ENCODE measurements at places on chromosomes 1 and 21.

- DNase-seq: no peak
Measured at GRCh38 chr1:86380257-86380861, 15.8 kb downstream of the ODF2L start.

GRCh38 chr1:149962039-149962647 lies 25.5 kb upstream of the MTMR11 start:
- peak; percentile 76 for DNase-seq

- no peak for DNase-seq
Measured at GRCh38 chr1:46011121-46011695, 121.2 kb downstream of the PIK3R3 start.

DNA sequence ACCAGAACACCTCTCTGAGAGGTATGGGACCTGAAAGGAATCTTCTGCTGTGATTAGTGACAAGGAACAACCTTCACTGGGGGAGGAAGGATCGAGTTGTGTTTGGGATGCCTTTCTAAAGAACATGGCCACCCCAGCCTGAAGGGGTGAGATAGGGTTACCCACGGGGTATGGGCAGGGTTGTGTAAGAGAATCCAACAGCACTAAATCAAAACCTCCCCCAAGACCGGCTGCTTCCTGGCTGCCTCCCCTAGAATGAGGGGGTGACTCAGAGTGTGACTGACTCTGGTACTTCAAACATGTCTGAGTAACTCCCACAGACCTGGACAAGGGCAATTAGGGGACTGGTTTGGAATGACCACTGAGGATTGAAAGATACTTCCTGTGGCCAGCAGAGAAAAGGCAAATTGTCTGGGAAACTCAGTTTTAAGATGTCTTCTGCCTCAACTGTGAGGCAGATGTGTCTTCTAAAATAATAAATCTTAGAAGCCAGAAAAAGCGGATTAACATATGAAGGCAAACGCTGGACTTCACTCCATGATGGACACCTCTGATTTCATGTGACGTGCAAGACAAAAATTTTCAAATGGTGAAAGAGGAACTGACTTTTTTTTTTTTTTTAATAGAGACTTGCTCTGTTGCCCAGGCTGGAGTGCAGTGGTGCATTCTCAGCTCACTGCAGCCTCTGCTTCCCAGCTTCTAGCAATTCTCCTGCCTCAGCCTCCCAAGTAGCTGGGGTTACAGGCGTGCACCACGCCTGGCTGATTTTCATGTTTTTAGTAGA lies 6.7 kb upstream of the PTPN14 start:
- DNase-seq: no peak

- DNase-seq: no peak
Measured at GRCh38 chr1:112027696-112028095, 38.2 kb upstream of the KCND3 start.

DNA sequence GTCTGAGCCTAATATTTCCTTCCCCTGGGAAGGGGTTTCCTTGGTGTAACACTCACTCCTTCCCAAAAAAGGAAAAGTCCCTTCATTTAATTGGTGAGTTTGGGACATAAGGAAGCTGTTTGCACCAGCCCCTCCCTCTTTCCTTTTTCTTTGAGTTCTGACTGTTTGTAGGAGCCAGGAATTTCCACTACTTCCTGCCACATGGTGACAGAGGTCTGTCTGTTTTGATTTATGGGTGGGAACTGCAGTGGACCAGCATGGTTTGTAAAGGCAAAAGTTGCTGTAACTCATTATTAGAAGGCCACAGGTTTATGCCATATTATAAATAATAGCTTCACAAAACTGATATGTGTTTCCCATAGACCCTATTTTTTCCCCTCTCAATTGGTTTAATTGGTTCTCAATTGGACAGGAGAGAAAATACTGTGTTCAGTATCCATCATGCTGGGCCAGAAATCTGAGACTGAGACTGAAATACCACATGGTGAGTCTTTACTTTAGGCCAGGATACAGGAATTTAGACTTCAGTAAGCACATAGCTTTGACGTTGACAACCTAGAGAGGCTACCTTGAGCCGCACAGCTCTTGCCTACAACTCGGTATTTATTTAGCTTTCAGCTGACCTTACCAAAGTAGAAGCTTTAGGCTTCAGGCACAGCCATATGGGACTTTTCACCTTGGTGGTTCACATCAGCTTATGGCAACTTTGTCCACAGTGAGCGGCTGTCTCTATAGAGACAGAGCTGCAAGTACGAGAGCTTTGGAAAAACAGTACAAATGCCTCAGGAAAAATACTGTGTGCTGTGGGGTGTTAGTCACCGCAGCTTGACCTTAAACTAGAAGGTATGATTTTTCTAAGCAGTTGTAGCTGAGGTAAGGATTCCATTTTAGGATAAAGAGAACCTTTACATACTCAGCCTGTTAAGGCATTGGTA lies 40.0 kb upstream of the RGS7 start:
- DNase-seq: no peak

GRCh38 chr1:88655685-88656299 lies 28.3 kb upstream of the PKN2 start:
- DNase-seq: no peak

GRCh38 chr1:14517841-14518180 lies 80.7 kb upstream of the KAZN start:
- DNase-seq: no peak

- no peak for DNase-seq
Measured at GRCh38 chr1:113452921-113453770, 62.8 kb downstream of the MAGI3 start.

DNA sequence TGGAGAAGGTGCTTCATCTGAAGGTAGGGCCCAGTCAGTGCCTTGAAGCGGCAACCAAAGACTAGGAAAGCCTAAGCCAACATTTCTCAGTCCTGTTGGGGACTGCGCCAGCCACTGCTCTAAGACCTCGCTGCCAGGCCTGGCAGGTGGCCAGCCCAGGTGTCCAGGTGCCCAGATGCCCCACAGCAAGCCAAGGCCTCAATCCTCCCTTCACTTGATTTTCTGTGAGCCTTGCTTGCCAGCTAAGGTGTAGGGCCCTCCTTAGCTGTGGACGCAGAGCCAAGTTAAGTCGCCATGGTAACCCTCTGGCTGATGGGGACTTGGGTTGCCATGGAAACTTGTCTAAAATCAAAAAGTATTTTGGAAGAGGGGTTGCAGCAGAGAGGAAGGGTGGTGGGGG lies 135.0 kb downstream of the NAV1 start:
- DNase-seq: no peak

DNA sequence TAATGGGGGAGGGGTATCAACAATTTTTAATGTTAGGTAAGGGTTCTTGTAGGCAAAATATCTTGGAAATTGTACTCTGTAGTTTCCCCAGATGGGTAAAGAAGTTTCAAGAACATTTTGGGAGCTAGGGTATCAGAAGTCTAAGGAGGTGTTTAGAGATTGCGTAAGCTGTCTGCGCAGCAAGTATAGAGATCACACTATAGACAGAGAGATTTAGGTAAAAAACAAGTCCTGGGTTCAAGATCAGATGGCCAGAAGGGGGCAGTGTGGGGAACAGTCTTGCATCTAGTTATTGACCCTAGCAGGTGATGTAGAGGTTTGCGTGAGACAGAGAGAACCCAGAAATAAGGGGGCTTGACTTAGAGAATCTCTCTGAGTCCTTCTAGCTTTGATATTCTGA lies 80.8 kb downstream of the S1PR1 start:
- DNase-seq: no peak

DNA sequence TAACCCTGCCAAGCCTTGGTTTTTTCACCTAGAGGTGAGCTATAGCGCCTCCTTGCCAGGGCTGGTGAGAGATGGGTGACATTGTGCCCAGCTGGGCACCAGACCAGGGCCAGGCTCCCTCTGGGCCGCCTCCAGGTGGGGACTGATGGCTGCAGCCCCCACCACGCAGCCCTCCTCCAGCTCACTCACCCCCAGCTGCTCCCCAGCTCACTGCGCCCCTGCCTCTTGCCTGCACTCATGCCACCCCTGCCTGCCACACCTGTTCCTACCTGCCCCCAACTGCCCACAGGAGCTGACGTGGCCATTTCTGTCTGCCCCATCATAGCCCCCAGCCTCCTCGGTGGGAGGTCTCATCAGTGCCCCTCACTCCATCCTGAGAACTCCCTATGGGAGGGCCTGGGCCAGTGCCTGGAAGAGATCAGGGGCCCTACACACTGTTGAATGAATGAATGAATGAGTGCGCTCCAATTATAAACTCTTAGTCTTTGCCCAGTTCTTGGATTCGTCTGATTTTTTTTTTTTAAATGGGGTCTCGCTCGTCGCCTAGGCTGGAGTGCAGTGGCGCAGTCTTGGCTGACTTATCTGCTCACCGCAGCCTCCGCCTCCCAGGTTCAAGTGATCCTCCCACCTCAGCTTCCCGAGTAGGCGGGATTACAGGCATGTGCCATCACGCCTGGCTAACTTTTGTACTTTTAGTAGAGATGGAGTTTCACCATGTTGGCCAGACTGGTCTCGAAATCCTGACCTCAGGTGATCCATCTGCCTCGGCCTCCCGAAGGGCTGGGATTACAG lies 26.4 kb upstream of the VPS13D start:
- no peak for DNase-seq

DNA sequence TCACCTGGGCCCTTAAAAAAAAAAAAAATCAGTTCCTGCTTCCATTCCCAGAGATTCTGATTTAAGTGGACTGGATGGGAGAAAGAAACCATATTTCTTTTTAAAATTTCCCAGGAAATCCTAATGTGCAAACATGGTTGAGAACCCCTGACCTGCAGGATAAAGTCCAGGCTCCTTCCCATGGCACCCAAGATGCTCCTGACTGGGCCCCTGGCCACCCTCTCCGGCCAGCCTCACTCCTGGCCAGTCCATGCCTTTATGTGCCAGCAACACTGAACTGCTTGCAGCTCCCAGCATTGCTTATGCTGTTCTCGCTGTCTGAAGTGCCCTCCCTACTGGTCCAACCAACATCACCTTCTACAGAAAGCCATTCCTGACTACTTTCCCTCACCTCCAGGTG lies 93.9 kb downstream of the TEX35 start:
- DNase-seq: no peak
